ENCODE measurements at places on chromosomes 12 and 14.

GRCh38 chr12:119668324-119668841 lies 450 bp downstream of the PRKAB1 start:
- DNase-seq: no peak

DNA sequence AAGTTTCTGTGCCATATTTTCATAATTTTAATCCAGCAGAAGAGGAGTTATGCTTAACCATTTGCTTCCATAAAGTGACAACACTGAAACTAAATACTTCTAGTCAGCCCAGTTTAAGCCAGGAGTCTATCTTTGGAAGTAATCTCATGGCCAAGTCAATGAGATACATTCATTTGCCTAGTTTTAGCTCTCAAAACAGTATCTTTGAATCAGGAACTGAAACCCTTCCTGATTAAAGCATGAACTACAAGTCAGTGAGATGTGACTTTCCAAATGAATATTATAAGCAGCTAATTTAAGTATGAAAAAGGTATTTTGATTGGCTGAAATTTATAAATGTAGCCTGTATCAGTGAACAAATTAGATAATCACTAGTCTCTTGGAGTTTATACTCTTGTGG lies 491.5 kb downstream of the SLC6A15 start:
- DNase-seq: no peak

GRCh38 chr14:104113631-104114420 lies 24.6 kb upstream of the KIF26A start:
- no peak for DNase-seq

DNA sequence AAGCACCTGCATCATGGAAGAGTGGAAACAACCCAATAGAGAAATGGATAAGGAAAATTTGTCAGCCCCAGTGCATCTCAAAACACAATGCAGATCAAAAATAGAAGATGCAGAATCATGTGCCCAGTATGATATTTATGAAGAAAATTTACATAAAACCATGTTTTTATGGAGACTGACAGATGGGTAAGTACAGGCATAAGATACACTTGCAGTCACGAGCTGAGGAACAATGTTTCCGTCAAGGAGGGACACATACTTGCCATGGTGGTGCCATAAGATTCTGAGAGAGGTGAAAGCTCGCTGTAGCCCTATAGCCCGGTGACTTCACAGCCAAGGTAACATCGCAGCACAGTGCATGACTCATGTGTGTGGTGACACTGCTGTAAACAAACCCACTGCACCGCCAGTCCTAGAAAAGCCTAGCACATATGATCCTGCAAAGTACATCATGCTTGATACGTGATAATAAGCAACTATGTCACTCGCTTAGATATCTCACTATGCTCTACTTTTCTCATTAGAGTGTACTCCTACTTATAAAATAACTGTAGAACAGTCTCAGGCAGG lies 112.6 kb downstream of the RIMBP2 start:
- no peak for DNase-seq

DNA sequence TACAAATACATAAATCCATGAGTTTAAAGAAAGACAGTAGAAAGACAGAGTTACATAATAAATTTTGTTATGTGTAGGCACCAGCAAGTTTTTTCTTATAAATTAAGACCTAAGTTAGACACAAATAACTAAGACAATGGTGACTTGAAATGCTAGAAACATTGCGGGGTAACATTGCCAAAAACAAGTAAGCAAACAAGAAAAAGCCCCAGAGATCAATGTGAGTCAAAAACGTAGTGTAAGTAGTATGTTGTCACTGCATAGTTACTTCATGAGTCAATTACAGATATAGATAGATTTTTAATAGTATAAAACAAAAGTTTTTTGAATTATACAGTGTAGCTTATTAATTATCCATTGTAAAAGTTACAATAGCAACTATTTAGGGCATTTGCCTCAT lies 83.4 kb downstream of the CNTN1 start:
- no peak for DNase-seq

- no peak for DNase-seq
These were observed 183.5 kb downstream of the PRKCH start for GRCh38 chr14:61504901-61505300.

DNA sequence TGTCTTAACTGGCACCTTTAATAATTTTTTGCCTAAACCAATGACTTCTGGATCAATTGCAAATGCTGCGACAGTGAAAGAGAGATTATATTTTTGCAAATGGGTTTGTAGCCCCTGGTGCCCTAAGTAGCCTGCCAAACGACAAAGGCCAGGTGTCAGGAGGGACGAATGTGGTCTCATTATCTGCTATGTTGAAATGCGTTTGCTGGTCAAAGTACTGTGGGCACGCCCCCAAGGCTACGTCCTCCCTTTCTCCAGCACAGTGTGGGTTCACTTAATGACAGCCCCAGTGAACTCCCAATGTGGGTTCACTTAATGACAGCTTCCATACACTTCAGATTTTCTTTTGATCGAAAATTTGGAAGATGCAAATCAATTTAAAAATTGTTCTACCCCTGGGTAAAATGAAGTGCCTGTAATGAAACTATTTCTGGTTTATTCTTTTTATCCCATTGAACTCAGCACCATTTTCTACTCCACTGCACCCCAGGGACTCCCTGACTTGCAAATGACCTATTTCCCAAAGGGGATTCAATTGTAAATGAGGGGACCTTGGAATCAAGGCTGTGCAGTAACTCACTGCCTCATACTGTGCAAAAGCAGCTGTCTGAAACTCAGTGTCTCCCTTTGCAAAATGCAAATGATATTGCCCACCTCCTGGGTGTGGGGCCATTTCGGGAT lies 1.4 kb downstream of the SERPINA11 start:
- no peak for DNase-seq

- DNase-seq: no peak
These were observed 20.1 kb downstream of the TPCN1 start for GRCh38 chr12:113241191-113242025.

DNA sequence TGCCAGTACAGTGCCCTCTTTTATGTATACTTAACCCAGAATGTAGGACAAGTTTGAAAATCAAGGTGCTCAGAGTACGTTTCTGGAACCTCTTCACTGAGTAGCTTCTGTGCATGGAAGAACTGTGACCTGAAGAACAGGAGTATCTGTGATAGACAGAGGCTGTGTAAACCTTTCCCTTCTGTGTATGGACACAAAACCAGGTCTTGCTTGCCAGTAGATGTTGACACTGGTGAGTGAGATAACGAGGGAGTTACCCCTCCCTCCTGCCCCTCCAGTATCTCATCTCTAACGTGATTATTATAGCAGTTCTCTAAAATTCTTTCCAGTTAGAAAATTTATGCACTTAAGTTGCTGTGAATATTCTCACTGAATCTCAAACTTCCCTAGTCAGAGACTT lies 170.8 kb downstream of the RPL10L start:
- DNase-seq: no peak
